ENCODE measurements at places on chromosomes 3 and 15.

- no peak for DNase-seq
These were observed 9.7 kb upstream of the FBLN2 start for GRCh38 chr3:13539292-13539638.

DNA sequence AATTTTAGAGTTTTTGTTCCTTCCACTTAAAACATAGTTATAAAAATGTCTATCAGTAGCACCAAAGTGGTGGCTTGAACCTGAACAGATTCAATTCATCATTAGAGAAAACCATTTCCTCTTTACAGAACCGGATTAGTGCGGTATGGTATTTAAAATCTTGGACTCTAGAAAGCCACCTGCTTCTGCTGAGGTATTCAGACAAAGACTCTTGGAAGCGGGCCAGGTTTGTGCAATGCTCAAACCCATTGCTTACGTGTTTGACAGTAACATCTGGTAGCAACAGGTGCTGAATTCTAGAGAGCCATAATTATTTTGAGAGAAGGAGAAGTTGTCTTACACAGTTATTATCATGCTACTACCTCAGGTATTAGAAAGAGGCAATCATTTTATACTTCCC is 290.5 kb downstream of the NAALADL2 start:
- DNase-seq, result no peak

DNA sequence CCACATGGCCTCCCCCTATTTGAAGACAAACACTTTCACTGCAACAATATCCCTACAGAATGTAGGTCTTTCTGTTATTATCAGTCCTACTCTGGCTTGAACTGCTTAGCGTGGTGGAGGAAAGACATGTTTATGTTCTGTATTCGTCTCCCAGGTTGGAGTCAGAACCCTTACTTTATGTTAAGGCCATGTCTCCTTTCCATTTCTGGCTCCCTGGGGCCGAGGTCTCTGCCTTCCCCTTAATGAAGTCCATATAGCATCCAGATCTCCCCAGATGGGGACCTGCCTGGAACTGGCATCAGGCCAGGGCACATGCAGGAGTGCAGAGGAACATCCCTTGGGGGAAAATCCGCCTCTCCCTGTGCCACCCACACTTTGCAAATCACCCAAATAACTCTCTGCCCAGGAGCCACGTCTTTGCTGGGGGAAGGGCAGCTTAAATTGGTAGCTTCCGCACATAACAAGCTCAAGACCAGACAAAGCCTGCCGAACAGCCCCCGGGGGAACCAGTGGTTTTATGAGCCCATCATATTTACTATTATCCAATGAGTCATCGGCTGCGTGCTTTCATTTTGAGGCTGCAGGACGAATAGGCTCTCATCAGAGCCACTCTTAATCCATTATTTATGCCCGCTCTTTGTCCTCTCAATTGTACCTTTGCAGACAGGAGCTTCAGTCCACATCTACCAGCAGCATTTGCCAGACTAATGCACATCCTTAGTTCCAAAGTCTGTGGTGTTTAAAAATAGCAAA is 237.0 kb downstream of the UACA start:
- DNase-seq, result no peak

DNA sequence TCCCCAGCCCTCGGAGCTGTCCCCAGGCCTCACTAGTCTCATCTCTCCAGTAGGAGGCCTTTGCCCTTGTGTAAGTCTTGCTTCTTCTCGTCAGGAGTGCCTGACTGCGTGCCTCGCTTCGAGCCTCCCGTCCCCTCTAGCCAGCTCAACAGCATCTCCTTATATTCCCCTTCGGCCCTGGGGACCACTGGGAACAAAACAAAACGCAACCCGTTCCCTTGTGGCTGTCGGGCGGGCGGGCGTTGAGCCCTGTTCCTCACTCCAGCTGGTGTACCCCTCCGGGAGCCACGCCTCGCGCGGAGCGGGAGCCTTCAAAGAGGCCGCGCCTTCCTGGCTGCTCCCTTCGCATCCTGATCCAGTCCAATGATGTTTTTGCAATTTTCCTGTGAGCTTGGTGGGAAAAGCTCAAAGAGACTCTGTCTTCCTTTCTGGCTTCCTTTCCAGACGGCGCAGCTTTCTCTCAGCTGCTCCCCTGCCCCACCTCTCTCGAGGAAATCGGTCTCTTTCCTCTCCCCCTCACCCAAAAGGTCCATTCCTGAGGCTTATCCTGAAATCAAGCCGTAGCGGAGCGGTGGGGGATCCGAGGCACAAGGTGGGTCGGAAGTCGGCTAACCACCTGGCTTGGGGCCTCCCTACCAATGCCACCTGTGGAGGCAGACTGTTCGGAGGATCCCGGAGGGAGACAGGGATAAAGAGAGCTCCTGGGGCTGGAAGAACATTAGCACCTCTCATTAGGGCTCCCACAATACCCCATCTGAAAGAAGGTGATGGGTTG is 33.4 kb upstream of the SRP14 start:
- no peak for DNase-seq

DNA sequence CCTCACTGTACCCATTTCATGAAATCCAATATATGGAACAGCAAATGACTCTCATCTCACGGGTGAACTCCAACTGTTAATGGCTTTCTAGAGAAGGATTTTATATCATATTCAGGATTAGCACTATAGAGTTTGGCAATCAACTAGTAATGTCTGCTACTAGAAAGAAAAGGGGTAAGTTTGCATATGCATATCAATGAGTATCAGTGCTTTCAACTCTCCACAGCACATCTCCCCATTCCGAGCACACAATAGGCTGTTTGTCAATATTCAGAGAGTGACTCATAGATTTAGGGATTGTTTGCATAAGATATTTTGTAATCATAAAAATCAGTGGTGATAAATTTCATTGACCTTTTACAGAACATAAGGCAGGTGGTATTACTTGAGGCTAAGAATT is 163.2 kb upstream of the LMCD1 start:
- no peak for DNase-seq

GRCh38 chr3:7520059-7520458 is 659.1 kb downstream of the GRM7 start:
- no peak for DNase-seq

- no peak for DNase-seq
These were observed 1283.7 kb downstream of the OTOL1 start for GRCh38 chr3:162780313-162780712.

DNA sequence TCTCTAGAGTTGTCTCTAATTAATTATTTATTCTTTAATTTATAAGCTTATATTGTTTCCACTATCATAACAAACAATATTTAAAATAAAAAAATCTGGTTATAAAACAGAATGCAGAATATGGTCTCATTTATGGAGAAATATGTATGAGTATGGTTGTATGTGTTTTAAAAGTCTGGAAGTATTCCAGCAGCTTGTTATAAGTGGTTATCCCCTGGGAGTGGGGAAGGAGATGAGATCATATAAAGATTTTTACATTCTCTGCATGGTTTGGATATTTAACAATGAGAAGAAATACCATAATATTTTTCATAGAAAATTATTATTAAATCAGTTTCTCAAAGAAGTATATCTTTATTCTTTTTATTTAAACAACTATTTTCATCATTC is 135.4 kb upstream of the MB21D2 start:
- no peak for DNase-seq

GRCh38 chr3:67804578-67804977 is 150.2 kb upstream of the SUCLG2 start:
- DNase-seq, result no peak

DNA sequence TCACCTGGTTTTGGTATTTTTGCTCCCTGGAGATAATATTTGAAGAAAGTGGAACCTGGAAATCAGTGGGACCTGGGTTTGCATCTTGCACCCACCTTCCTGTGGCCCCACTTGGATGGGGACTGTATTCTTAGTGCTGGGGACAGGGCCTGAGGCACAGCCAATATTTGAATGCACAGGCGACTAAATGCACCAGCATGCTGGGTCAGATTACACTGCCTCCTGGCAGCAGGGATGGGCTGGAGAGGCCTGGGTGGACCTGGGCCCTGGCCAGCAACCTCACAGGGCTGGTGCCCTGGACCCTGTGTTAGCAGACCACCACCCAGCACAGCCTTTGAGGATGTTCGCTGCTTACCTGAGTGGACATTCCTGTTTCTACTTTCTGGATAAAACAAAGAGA is 10.5 kb downstream of the ITIH4 start:
- no peak for DNase-seq

DNA sequence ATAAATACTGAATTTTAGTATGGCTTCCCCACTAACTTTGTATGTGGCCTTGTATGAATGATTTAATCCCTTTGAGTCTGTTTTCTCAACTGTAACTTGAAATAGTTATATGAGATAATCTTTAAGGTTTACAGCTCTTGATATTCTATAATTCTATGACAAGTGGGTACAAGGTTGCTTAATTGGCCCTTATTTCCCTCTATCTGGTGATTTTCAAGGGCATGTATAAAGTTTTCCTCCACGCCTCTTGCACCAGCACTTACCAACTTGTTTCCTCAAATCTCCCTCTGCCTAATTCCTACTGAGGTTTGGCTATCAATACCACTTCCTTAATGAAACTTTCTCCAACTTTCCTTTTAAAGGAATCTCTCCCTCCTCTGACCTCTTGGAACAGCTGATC is 112.9 kb downstream of the ISL2 start:
- no peak for DNase-seq

GRCh38 chr3:114464548-114464947 is 170.7 kb downstream of the TIGIT start:
- DNase-seq, result no peak

GRCh38 chr15:70210076-70210475 is 112.4 kb upstream of the TLE3 start:
- no peak for DNase-seq

GRCh38 chr3:102258666-102259227 is 176.1 kb upstream of the ZPLD1 start:
- no peak for DNase-seq

DNA sequence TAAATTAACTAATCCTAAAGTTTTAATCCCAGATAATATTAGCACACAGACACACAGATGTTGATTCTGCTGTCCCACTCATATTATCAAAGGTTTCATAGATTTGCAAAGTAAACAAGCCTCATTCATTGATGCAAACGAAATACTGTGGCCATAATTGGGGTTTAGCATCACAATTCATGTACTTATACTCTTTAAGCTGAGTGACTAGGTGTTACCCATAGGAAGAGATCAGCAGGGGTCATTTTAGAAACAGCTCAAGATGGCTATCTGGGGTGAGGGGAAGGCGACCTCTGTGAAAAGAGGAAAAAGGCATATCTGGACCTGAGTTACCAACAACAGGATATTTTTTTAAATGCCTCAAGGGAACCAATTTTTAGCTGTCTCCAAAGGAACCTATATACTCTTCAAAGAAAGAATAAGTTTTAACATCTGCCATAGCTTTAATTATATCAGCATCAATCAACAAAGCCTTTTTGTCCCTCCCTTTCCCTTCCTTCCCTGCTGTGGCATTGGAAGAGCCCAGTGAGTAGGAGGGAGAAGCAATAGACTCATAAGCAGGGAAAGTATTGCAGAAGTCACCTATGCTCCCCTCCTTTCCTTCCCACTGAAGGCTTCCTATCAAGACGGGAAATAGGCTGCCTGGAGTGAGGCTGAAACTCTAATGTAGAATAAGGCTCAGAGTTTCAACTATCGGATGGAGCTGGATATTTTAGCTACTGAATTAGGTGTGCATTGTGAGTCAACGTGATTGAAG is 553.4 kb downstream of the ZIC1 start:
- DNase-seq, result no peak

DNA sequence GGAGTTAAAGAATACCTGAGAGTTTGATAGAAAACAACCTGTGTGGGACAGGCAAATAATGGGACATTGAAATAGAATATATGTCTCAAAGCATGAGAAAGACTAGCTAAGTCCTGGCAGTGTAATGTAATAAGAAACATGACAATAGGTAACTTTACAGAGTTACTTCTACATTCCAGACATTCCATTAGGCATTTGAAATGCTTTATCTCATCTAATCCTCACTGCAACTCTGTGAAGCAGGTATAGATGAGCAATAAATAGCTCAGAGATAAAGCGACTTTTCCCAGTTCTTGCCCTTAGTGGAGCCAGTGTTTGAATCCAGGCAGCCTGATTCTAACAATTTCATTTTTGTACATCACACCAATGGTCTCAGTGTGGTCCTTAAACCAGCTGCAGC is 76.8 kb downstream of the CPNE4 start:
- DNase-seq, result no peak

- no peak for DNase-seq
These were observed 529.9 kb upstream of the ROBO1 start for GRCh38 chr3:80297720-80298119.
